ENCODE measurements at places on chromosomes 5 and 9.

GRCh38 chr5:59813761-59814536, 79.6 kb downstream of the PDE4D start:
- no peak for DNase-seq

DNA sequence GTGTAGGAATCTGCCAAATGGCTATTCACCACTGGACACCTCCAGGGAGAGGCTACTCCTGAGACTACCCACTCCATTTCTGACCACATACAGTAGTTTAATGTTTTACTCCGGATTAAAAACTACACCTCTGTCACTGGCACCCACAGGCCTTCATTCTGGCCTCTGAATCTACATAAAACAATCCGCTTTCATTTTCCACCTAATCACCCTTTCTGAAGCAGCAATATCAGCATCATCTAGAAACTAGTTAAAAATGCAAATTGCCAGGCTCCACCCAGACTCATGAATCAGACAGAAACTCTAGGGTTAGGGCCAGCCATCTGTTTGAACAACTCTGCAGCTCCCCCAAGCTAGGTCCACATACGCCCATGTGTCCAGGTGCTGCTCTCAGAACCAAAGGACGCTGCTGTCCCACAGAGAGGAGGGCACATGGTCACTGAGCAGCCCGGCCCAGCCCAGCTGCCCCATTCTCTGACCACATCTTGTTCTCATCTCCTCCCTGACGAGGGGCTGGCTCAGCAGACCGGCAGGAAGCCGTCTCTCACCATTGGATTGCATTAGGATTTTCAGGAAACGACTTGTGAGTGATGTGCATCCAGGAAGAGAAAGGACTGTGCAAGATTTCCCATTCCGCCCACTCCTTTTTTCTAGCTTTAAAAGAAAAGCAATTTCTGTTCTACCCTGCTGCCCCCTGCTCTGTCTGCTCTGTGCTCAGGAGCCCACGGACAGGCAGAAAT, 34.7 kb downstream of the ADAM19 start:
- no peak for DNase-seq

DNA sequence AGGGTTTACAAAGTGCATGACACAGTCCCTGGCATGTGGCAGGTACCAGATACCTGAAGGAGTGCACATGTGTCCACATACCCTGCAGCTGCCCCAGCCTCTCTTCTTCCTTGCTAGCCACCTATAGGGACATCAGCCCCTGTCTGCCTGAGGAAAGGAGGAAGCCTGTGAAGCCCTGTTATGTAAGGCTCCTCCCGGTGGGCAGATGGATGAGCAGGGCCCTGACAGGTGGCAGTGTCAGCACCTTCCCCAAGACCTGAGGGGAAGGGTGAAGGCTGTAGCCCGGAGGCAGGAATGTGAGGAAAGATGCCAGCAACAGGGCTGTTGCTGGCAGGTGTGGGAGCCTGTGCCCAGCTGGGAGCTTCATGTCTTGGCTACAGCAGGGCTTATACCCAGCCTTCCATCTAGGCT, 21.7 kb downstream of the TCF7 start:
- DNase-seq = no peak

- DNase-seq = no peak
These were observed 182.8 kb downstream of the SEMA5A start for GRCh38 chr5:9363026-9363425.

GRCh38 chr5:64653766-64654560, 36.3 kb upstream of the SHISAL2B start:
- no peak for DNase-seq

- peak; percentile 19 for DNase-seq
These were observed 12.4 kb downstream of the CBY3 start for GRCh38 chr5:179668391-179668790.

GRCh38 chr5:111582993-111583601, 70.8 kb upstream of the STARD4 start:
- no peak for DNase-seq

DNA sequence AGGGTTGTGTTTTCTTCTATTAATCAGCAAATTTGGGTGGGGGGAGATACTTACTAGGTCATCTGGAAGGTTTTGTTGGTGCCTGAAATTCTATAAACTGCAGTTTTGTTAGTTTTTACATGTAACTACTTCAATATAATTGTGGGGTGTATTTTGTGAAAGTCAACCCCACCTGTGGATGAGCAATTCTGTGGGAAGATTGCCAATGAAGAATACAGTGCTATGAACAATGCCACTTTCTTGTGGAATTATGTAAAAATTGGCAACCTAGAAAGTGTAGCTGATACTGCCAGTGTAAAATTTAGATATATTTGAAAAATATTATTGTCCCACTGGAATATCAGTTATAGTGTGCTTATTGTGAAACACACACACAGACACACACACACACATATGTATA, 80.7 kb downstream of the VCAN start:
- DNase-seq = no peak

Data from activated T-helper 1 cell treated with anti-CD3 and anti-CD28 coated beads, Interleukin-2, amount 50 U/mL, for 16 hours (primary cell).